ENCODE measurements at places on chromosomes 1 and 21.
A peak's percentile ranks its signal among the peaks of the same experiment; 100 is the strongest.

GRCh38 chr1:86258101-86258500, 101.5 kb upstream of the COL24A1 start:
- DNase-seq: no peak

GRCh38 chr21:25995278-25995677, 175.3 kb downstream of the APP start:
- DNase-seq: no peak

GRCh38 chr1:32892368-32893197, 6.3 kb downstream of the HPCA start:
- DNase-seq: peak; percentile 30

DNA sequence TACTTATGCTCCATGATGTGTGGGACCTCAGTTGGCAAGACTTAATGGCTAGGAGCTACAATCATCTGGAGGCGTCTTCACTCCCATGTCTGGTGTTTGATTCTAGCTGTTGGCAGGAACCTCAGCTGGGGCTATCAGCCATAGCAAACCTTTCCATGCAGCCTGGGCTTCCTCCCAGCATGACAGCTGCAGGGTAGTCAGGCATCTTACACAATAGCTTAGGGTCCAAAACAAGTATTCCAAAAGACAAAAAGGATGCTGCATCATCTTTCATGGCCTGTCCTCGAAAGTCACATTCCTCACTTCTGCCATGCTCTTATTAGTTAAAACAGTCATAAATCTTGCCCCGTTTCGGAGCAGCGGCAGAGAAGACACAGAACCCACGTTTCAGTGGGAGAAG, 90.9 kb downstream of the LRRC8C start:
- peak; percentile 47 for DNase-seq

GRCh38 chr1:113090051-113090450, 17.1 kb downstream of the LRIG2 start:
- no peak for DNase-seq

DNA sequence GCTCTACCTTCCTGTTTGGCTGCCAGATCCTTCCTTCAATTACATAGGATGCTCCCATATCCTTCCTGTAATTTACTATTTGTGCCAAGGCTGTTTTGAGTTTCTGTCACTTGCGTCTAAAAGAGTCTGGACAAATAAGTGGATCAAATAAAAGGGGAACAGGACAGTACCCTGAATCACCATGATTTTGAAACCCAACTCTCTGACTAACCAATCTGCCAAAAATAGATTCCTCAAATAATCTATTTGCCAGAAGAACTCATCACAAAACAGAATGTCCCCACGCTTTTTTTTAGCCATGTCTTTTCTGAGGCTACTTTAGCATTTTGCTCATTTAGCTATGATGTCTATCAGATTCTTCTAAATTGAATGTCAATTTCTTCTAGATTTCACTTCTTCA, 392.6 kb downstream of the NTNG1 start:
- peak; percentile 69 for DNase-seq

DNA sequence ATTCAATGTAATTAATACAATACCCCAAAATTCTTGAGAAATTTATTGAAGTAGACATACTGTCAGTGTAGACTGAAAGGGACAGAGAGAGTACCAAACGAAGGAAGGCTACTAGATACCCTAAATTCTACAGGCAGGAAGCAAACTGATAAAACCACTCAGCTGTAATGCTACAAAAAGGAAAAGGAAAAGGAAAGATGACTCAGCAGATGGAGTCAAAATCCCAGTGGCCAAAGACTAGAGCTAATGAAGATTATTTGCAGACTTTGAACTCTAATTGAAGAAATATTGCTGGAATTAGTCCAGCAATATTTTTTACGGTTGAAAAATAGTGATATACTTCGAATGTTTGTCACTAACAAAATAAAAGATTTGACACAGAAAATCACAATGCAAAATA, 671.9 kb downstream of the BRINP3 start:
- DNase-seq: no peak

DNA sequence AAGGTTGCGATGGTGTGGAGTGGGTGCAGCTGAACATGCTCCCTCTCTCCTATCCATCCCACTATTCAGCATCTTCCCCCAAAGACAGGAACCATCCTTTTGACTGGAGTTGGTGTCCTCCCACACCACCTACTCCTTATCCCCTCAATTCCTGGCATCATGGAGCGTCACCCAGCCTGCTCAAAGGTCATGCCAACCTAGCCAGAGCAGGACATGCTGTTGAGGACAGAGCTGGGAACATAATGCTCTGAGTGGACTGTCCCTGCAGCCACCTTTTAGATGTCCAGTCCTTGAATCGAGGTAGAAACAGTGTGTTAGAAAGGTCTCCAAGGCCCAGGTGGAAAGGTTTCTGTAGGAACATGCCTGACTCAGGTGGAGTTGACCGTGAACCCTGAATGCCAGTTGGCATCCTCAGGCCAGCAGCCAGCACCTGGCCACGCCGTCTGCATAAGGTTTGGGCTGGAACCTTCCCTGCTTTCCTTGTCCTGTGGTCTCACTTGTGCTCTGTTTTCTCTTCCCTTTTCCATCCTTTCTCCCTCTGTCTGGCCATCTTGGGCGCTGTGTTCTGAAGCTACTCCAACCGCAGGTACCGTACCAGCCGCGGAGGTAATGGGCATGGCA, 52.2 kb upstream of the CNTN2 start:
- DNase-seq: no peak

DNA sequence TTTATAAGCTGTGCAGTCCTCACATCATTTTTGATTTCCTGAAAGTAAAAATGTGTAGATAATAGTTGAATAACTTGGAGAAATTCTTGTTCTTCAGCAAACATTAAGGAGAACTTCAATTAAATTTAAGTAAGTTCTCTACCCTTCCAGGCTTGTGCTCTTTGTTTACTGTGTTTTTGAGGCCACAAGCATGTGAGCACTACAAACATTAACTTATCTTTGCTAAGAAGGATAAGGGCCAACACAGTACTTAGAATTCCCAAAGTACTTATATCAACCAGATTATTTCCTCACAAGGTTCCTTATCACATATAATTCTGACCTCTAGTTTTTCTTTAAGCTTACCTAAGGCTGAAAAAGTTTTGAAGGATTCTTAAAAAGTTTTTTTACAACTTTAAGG, 24.7 kb upstream of the RWDD3 start:
- DNase-seq: no peak

GRCh38 chr1:45857101-45857700, 53.8 kb downstream of the MAST2 start:
- DNase-seq: no peak

DNA sequence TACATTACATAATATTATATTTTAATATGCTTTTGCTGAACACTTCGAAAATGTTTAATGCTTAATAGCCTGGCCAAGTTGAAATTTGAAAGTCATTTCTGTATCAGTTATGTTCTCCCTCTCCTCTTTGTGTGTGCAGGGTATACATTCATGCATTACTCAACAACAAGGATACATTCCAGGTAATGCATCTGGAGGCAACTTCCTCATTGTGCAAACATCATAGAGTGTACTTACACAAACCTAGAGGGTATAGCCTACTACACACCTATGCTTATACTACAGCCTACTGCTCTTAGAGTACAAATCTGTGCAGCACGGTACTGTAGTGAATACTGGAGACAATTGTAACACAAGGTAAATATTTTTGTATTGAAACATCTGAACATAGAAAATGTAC, 407.3 kb downstream of the MRPL39 start:
- no peak for DNase-seq

DNA sequence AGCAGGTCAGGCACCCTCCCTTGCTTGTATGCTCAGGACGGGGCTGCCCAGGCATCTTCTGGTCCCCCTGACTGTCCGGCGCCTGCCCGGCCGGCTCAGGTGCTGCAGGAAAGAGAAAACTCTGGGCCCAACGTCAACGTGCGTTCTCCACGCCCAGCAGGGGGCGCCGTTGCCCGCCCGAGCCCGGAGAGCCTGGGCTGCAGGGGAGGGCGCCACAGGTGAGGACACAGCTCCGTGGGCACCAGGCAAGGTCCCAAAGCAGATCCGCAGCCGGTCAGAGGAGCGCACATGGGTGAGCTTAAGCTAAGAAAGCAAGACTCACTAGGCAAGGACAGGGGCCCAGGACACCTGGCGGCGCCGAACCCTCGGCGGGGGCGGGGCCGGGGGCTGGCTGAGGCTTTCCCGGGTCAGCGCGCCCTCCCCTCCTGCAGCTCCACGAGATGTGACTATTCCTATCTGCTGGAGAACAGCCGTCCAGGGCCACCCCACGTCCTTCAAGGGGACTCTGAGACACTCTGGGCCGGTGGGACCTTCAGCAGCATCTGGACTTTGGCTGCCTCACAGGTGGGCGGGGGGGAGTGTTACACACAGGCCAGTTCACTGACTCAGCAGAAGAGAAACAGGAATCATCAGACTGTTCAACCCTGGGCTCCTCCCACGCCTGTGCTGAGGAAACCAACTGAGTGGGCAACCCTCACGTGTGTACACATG, 29.3 kb downstream of the KRTAP10-1 start:
- DNase-seq: peak; percentile 60

DNA sequence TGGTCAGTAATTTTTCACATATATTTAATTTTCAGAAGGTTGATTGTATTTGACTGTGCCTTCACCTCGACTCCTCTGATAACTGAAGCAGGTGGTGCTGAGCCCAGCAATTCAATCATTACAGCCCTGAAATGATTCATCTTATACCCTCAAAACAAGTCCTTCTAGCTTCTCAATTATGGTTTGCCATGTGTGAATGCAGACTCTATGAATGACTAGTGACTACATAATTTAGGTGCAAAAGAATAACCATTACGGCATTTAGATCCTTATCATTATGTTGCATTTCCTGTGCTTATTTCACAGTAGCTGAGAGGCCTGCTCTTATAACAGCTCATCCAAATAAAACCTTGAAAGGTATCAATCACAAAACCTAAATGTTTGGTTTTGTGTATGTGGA, 54.0 kb upstream of the COL11A1 start:
- no peak for DNase-seq

- DNase-seq: no peak
These were observed 387.4 kb downstream of the MATN1 start for GRCh38 chr1:30335997-30336390.

GRCh38 chr1:159468321-159468720, 28.8 kb downstream of the OR10J1 start:
- no peak for DNase-seq
